Small intestine (tissue), 16 donors: ENCODE measurements at places on chromosomes 12 and 14.

DNA sequence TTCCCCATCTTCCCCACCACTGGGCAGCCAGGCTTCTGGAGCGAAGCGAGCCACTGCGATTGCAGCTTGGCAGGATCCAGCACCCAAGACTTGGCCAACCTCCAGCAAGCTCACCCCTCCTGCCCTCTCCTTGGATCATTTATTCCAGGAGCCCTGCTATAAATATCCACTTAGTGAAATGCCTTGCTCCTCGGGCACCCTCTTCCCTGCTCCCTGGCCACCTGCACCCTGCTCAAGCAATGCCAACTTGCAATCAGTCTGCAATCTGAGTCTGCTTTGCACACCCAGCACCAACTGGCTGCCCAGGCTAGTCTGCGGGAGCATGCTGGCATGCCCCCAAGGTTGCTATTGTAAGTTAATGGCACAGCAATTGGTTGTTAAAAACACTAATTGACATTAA, 666.0 kb downstream of the MED13L start:
- no peak for DNase-seq

- no peak for DNase-seq
These were observed 21.5 kb downstream of the BATF start for GRCh38 chr14:75543786-75544185.

GRCh38 chr14:51901475-51902024, 41.1 kb downstream of the GNG2 start:
- no peak for DNase-seq

DNA sequence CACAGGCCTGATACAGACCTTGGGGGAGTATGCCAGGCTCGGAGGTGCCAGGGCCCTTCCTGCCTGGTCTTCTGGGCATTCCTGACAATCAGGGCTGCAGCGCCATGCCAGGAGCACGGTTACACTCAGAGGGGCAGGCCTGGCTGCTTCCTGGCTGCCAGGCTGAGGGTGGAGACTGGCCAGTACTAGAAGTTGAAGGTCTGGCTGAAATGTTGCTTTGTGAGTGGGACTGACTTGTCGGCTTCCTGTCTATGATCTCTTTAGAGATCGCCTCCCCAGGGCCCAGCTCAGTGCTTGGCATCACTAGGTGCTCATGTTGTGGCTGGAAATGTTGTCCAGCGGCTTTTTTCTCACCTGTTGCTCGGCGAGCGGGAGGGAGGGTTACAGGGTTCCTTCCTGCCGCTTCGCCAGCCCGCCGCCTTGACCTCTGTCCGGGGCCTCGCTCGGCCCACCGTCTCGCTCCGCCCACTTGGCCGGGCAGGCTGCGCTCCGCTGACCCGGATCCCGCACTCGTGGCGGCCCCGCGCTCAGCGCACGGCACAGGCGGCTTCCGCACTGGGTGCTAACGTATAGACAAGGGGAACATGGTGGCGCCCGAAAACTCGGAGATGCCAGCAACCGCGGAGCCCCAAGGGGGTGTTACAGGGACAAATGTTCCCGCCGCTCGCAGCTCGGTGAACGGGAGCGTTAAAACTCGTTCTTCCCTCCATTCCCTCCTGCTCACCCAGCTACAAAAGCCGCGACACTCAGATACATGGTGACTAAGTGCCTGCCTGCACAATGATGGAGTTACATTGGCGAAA, 32.6 kb downstream of the PAPLN start:
- peak; percentile 40 for DNase-seq

DNA sequence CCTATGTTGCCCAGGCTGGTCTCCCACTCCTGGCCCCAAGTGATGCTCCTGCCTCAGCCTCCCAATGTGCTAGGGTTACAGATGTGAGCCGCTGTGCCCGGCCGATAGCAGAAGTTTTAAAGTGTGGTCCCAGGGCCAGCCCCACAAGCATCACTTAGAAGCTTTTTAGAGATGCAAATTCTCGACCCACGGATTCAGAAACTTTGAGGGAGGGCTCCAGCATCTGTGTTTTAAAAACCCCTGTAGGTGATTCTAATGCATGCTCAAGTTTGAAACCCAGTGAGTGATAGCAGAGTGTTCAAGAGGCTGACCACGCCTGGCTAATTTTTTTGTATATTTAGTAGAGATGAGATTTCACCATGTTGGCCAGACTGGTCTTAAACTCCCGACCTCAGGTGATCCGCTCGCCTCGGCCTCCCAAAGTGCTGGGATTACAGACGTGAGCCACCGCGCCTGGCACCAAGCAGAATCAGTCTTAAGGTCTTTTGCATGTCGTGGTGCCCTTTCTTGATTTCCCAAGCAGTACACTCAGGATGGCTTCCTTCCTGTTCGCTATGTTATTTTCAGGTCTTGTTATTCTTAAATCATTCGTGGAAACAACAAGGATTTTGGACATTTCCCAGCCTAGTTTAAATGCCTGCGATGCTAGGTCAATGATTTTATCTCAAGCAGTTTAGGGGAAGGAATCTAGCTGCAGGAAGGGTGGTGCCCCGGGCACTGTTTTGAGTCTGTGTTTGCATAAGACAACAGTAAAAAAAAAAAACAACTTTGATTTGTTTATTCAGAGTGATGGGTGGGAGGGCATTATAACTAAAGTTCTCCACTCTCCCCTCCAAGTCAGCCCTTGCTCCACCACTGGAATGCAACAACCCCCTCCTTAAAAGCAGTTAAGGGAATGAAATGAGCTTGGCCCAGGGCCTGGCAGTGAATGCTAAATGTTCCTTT, 9.2 kb upstream of the RILPL2 start:
- DNase-seq: no peak

- no peak for DNase-seq
These were observed 5.5 kb upstream of the HOXC11 start for GRCh38 chr12:53967421-53967925.

- DNase-seq: peak; percentile 56
These were observed 8.7 kb downstream of the TESPA1 start for GRCh38 chr12:54975875-54976274.

DNA sequence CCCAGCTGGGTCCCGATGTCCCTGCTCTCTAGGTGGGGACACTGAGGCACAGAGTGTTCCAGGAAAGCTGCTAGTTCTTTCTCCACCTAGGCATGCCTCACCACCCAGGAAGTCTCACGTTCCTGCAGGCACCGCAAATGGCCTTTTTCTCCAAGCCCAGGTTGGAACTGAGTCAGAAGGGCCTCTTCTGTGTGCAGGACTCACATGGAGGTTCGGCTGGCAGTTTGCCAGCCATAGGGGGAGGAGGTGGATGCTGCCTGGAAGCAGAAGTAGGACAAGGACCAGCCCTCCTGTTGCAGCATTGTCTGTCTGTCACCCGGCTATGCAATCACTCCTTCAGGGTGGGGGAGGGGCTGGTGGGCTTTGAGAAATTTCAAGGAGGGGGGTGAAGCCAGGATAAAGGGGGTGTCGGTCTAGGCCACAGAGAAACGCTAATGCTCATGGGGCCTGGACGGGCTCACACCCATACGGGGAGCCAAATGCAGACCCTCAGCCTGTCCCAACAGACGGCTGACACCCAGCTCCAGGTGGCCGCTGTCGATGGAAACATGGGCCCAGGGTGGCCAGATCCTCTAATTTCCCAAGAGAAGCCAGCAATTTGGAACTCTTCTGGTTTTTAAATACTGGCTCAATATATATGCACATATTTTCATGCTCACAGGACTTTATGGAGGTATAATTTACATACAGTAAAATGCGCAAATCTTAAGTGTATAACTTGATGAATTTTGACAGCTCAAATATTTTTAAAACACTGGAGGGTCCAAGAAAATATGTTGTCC, 120.5 kb downstream of the PHETA1 start:
- DNase-seq: no peak
